Kasumi-1 (cell line): ENCODE measurements at places on chromosomes 1 and 21.
A peak's percentile ranks its signal among the peaks of the same experiment; 100 is the strongest.

DNA sequence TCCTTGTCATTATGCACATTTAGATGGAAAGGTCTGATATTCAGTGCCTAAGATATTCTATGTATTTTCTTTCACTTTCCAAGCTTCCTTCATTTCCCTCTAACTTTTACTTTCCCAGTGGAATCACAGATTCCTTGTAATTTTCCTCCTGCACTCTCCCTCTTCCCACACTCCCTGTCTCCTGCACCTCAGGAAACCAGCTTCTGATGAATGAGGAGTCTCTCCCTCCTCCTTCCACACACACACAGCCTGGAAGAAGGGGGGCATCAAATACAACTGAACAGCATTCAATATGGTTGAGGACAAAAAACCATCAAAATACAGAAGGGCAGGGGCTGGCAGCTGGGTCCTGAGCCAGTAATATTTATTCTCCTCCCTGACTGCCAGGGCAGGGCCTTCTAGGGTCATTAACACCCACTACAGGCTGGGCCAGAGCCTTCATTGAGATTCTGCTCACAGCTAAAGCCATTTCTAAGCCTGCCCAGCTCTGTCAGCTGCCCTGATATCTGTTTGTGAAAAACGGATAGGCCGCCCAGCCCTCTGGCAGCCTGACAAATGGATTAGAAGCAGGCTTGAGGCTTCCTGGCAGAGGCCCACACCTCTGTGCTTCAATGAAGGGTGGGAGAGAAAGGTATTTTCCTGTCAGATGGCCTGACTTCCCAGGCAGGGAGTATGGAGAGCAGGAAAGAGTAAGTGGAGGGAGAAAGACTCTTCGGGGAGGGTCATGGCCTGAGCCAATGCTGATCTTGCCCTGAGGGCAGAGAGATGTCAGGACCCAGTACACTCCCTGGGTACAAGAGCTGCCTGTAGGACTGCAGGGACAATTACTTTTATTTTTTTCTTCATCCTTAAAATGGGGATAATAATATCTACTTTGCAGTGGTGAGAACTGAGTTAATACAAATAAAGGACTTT lies 138.9 kb upstream of the SPATA6 start:
- no peak for DNase-seq

GRCh38 chr1:54481201-54481884 lies 66.7 kb upstream of the ACOT11 start:
- no peak for DNase-seq

GRCh38 chr1:189226779-189227178 lies 1250.9 kb downstream of the BRINP3 start:
- no peak for DNase-seq

DNA sequence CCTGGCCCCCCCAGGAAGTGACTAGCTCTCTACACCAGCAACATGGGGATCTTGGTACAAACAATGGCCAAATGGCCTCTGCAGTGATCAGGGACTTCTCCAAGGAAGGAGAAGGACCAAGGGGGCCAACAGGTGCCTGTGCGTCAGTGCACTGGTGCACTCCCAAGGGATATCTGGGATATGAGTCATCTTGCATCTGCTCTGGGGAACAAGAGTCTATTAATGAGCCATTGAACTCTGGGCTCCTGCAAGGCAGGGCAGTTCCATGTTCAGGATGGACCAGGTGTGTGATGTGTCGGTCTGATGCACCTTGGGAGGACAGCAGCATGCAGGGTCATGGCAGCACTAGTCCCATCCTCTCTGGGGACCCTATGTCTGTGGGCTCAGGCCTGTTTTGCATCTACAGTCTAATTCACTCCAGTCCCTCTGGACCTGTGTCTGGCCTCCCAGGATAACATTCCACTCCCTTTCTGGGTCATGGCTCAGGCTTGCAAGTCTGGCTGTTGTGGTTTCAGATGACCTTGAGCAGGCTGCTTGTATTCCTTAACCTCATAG lies 125.3 kb downstream of the TRABD2B start:
- DNase-seq, result no peak

GRCh38 chr1:205570173-205570501 lies 61.7 kb downstream of the ELK4 start:
- DNase-seq, result no peak

GRCh38 chr1:230749150-230749549 lies 2.0 kb downstream of the CAPN9 start:
- DNase-seq, result no peak

DNA sequence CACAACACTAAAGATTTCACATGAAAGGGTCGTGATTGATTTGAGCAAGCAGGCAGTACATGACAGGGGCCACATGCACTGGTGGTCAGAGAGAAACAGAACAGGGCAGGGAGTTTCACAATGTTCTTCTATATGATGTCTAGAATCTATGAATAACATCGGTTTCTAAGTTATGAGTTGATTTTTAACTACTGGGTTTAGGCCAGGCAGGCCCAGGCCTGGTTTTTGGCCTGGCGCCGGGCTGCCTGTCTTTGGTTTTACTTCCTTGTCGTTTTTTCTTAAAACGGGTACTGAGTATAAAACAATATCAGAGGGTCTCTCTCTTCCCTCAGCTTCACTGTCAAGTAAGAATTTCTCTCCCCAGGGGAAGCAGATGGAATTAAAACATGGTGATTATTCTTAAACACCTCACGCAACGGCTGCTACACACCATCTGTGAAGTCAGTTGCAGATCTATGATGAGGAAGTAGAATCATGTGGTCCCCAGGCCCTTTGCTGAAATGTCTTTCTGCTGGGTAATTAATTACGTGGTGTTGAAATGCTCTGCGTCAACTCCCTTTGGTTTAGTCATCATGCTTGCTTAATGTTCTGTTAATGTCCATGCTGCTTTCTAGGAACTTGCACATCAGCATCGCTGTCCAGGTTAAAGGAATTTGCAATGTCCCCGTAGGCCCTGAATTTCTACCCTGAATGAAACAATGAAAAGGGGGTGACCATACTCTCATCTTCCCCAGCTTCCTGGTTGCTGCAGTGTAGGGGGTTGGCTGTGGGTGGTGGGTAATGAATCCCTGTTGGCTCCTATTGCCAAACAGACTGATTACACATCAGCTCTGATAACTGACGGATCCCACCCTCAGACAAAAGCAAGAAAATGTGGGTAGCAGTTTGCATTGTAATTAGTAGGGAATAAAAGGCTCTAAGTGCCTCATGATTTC lies 70.3 kb downstream of the SERINC2 start:
- peak; percentile 80 for DNase-seq

GRCh38 chr1:223763251-223763650 lies 50.9 kb downstream of the CAPN2 start:
- DNase-seq, result no peak

DNA sequence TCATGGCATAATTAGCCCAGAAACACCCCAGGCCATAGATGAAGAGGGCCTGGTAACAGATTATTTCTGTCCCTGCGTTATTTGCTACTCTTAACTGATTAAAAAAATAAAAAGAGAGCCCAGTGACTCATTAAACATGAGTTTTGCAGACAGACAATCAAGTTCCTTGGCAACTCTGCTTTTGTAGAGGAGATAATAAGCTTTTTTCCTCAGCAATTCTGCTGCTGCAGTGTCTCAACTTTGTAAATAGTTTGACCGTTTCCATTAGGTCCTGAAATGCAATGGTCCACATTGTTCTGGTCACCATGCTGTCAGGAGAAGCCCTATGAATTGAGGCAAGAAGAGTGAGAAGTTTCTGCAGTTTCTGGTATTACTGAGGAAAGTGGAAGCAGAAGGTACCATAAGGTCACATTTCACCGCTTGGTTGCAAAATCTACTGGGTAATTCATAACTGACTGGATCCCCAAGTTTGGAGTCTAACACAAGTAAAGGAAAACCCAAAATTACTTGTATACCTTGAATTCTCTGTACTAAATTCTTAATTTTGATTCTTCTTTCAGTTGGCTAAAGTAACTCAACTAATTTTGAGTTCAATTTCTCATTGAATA lies 139.5 kb downstream of the ZZZ3 start:
- DNase-seq, result no peak

DNA sequence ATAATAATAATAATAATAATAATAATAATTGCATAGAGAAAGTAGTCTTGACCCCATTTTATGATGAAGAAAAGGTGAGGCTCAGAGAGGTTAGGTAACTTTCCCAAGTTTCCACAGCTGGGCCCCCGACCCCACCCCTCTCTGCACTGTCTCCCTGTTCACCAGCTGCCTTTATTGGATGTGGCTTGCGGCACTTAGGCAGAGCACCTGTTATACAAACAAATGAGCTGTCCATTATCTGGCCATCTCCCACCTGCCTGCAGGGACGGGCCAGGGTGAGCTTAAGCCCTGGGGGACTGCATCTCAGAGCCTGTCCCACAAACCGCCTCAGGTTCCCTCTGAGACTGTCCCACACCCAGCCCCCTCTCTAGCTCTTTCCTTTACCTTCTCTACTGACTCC lies 10.1 kb upstream of the EFNA1 start:
- DNase-seq, result no peak

- DNase-seq, result no peak
These were observed 47.0 kb downstream of the KIF26B start for GRCh38 chr1:245201827-245202226.

DNA sequence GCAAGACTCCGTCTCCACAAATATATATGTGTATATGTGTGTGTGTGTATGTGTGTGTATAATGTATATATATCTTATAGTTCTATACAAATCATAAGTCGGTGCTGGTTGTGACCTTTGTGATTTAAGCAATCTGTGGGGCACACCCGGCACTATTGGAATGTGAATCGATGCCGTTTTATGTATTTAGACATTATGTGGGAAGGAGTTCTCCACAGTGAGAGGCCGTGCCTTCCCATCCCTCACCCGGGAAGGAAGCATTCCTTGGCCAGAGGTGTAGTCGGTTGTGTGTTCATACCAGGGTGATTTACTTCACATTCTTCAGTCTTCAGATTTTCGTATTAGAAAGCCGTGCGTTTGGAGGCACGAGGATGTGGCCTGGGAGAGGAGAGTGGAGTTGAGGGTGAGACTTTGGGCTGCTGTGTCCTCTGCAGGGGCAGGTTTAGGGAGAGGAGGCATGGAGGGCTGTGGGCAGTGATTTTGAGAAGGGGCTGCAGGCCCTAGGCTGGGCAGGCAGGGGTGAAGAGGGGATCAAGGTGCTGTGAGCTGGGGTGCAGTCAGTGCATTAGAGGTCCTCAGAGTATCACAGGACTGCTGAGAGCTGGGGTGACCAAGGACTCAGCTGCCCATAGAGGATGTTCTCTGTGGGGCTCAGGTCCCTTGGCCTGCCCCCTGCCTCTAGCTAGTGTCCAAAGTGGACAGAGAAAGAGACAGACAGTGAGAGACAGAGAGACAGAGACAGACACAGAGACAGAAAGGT lies 57.7 kb downstream of the TRIM11 start:
- DNase-seq, result no peak

GRCh38 chr1:14742181-14742980 lies 143.9 kb downstream of the KAZN start:
- no peak for DNase-seq
